Heart left ventricle (tissue), 16 donors: ENCODE measurements at places on chromosomes 2 and 18. TPM values are rescaled to one million over a fixed set of nuclear protein-coding genes. Genes with fewer than 3 reads are reported as not detected.

The CD226 gene
- polyA plus RNA-seq = 0.15 TPM

The CYP27C1 gene
- not detected for polyA plus RNA-seq

The MYOM1 gene
- polyA plus RNA-seq = 112 TPM

The TEKT4 gene
- polyA plus RNA-seq = not detected

The CFC1B gene
- polyA plus RNA-seq = not detected

The ALPP gene
- polyA plus RNA-seq = not detected

The SKOR2 gene
- polyA plus RNA-seq = not detected

The DNAH6 gene
- polyA plus RNA-seq = 0.08 TPM

The LIPT1 gene
- polyA plus RNA-seq = 12.4 TPM

The STK25 gene
- 94.8 TPM for polyA plus RNA-seq

The GLB1L gene
- 1.8 TPM for polyA plus RNA-seq

The POMC gene
- polyA plus RNA-seq = 2.6 TPM

The STAT4 gene
- polyA plus RNA-seq = 1.1 TPM

The NEU2 gene
- polyA plus RNA-seq = not detected

The AQP12B gene
- polyA plus RNA-seq = not detected

The CTAGE1 gene
- polyA plus RNA-seq = not detected

The CLHC1 gene
- 4.3 TPM for polyA plus RNA-seq

The FOXD4L1 gene
- polyA plus RNA-seq = 0.08 TPM

The BCL2 gene
- polyA plus RNA-seq = 2.9 TPM

The RAB6D gene
- polyA plus RNA-seq = not detected

The LHCGR gene
- polyA plus RNA-seq = 0.30 TPM

The GAL3ST2 gene
- not detected for polyA plus RNA-seq

The IL18R1 gene
- 3.4 TPM for polyA plus RNA-seq

The EPAS1 gene
- 153 TPM for polyA plus RNA-seq

The PMS1 gene
- 7.8 TPM for polyA plus RNA-seq

The DCC gene
- not detected for polyA plus RNA-seq

The TRIM43B gene
- not detected for polyA plus RNA-seq

The FOXI3 gene
- polyA plus RNA-seq = not detected

The POTEC gene
- not detected for polyA plus RNA-seq

The FAM124B gene
- polyA plus RNA-seq = 0.34 TPM

The INO80D gene
- polyA plus RNA-seq = 2.9 TPM

The CFAP65 gene
- not detected for polyA plus RNA-seq

The CRYBA2 gene
- polyA plus RNA-seq = not detected

The CFAP221 gene
- polyA plus RNA-seq = 0.18 TPM

The PREPL gene
- polyA plus RNA-seq = 30.6 TPM

The PAIP2B gene
- polyA plus RNA-seq = 11.9 TPM

The GPR75 gene
- polyA plus RNA-seq = 0.98 TPM
